ENCODE measurements at places on chromosomes 2 and 18.
A peak's percentile ranks its signal among the peaks of the same experiment; 100 is the strongest.

DNA sequence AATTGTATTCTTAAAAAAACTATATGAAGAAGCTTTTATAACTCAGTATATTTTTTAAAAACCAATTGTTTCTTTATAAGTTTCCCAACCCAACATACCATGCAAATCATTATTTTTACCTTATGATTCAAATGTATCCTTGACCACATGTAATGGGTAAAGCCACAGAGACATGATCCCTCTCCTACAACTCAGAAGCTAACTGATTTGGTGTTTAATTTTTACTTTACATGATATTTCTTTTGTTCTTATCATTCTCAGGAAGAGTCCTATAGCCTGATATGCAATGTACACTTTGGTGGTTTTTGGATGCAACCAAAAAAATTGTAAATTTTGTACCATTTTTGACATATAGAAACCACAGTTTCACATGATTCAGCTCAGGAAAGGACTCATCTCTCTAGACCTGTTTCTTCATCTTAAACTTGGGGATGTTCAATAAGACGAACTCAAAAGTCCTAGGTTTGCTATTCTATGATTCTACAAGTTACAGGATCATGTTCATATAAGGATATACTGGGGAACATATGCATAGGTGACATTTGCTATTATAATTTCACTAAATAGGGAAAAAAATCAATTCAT, 85.2 kb upstream of the RBBP8 start:
- no peak for DNase-seq

DNA sequence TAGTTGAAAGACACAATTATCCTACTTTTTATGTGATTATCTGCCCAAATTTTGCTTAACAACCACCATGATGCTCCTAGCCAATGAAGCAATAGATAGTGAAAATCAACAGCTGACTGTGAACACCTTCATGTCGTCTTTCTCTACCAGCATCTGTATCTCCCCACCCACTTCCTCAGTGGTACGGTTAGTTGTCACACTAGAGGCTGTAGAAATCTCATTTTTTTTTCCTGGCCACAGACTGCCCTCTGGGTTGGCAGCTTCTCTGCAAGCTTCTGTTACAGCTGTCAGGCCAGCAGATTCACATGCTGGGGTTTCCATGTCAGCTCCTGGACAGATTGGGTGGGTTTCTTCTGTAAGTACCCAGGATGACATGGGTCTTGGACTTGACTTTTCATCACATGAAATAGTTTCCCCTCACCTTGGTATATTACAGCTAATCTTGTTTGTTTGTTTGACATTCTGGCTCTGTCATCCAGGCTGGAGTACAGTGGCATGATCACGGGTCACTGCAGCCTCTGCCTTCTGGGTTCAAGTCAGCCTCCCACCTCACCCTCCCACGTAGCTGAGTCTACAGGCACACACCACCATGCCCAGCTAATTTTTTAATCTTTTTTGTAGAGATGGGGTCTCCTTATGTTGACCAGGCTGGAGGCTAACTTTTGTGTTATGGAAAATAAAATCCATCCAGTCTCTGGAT, 24.3 kb downstream of the STAT4 start:
- DNase-seq, result peak; percentile 30

- DNase-seq, result no peak
Measured at GRCh38 chr2:197497326-197497725, 2.3 kb downstream of the HSPD1 start.

DNA sequence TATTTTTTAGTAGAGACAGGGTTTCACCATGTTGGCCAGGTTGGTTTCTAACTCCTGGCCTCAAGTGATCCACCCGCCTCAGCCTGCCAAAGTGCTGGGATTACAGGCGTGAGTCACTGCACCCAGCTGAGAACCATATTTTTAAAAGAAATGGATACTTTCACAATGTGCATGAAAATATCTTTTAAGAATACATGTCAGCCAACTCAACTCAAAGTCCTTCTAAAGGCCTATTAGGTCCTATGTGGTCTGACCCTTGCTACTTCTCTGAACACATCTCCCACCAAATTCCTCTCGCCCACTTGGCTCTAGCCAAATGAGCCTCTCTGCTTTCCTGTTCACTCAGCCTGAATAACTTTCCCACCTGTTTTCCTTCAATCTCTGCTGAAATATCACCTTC, 119.6 kb downstream of the MTX2 start:
- no peak for DNase-seq

DNA sequence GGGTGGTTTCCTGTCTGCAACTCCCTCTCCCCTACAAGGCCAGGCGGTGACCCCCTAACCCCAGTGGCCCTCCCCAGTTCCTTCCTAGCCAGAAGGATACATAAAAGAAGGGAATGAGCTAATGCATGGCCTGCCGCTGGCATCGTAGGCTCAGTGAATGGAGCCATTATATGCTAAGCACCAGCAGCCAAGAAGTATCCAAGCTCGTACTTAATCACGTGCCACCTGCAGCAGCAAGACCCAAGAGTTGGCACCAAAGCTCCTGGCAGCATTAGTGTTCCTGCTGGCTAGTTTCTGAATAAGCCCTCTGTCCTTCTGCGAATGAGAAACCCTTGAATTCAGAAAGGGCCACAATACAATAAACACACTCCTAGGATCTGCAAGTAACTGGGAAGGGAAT, 4.3 kb downstream of the DBI start:
- no peak for DNase-seq

DNA sequence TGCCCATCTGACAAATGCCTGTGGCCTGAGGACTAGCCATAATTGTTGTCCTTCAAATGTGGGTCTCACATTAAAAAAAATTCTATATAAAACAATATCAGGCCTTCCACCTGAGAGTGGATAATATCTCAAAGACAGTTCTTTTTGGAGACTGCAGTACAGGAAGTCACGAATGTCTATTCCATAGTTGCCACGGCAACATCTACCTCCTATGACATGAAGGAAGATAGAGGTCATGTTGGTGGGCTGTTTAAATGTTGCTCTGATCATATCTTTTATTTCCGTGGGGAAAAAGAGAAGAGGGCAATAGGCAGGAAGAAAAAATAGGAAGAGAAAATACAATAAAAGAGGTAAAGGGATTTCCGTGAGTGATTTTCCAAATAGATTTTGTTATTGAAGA, 151.8 kb downstream of the ARL6IP6 start:
- DNase-seq, result no peak

DNA sequence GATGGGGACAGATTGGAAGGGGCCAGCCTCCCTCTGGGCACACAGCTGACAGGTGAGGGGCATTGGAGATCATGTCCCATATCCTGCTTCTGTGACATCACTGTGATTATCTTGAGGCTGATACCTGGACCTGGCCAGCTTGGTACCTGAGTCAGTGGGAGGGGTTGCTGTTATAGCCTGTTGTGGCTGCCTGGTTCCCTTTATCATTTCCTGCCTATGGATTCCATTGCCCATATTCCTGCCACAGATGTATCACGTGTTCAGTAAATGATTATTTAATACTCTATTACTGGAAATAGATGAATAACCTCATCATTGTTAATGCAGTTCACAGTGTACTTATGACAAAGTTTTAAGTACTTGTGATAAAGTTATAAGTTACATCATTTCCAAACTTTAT, 7.8 kb upstream of the SCYGR1 start:
- DNase-seq, result no peak

- DNase-seq, result peak; percentile 56
Measured at GRCh38 chr2:135657806-135658582, 83.7 kb upstream of the UBXN4 start.

GRCh38 chr2:23475036-23475435, 90.1 kb downstream of the KLHL29 start:
- DNase-seq, result no peak

DNA sequence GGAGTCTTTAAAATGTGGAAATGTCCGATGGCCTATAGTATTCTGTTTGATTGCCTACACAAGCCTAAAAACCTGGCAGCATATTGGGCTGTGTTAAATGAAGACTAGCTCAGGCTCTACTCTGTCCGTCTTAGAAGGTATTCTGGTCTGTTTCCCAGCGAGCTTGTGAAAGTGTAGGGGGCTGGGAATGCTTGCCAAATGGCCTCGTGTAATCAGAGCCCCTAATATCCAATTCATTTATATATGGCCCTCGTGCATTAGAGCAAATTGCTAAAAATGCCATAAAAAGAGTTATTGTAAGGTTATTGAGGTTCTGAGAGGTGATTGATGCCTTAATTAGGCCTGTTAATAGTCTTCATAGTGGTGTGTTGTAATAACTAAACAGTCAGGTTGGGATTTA, 1500.4 kb downstream of the DPP10 start:
- DNase-seq, result no peak

DNA sequence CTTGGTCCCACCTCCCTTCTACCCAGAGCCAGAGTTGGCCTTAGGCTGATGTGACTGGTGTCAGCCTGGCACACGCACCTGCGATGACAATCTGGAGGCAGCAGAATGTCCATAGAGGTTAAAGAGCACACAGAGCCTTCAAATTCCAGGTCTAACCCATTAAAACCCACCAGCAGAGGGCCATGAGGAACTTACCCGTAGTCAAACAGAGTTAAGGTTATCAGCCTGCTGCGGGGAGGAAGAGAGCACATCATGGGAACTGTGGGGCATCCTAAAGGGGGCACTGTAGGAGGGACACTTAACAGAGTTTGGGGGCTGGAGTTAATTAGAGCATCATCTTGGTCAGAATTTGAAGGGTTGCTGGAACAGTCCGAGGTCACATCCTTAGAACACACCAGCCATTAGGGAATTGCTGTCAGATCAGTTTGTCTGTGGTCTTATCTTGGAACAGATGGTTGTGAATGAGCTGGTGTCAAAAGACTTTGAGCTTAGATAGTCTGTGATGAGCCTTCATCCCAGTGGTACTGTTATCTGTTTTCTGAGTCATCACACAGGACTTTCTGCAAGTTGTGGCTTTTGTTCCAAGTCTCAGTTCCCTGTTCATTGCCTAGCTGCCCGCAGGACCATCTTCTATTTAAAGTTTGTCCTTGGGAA, 248.6 kb downstream of the LOXHD1 start:
- DNase-seq, result no peak

DNA sequence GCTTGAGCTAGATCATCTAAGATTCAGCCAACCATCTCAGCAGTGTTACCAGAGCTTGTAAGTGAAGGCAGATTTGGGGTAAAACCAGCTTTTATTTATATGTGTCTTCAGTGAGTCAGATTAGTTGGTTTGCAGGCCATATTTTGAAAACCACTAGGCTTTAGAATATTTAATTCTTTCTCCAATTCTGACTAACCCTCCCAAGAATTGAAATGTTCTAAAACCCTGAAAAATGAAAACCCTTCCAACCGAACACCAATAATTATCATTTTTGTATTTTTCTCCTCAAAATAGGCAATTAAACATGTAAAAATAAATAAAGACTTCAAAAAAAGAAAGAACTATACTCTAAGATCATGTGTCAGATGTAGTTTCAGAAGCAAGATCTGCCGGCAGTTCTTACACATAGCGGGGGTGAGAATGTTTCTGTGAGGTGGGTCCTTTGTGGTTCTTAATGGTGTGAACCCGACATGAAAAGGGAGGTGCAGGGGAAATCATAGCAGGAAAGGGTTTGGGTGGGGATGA, 14.2 kb downstream of the PLEK start:
- peak; percentile 5 for DNase-seq

GRCh38 chr2:111624411-111625156, 259.4 kb downstream of the ANAPC1 start:
- DNase-seq, result no peak

DNA sequence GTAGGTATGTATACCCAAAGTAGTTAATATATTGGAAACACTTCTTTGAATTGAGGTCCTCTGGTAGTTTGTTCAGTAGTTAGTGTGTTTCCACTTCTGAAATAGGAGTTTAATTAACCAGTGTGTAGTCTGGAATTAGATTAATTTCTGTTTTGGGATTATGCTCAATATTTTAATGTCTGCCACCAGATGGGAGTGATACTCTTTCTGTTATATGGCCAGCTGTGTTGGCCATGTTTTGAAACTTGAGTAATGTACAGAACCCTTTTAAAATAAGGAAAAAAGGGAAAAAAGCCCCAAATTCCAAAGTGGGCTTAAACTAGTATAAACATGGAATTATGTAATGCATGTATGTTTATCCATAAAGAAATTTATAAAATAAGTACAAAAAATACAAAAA, 147.7 kb downstream of the CTNNA2 start:
- DNase-seq, result no peak

GRCh38 chr2:111668274-111668616, 215.7 kb downstream of the ANAPC1 start:
- DNase-seq, result no peak

- DNase-seq, result no peak
Measured at GRCh38 chr2:235195921-235196320, 244.1 kb downstream of the SH3BP4 start.

GRCh38 chr2:224155371-224155770, 116.3 kb upstream of the SERPINE2 start:
- DNase-seq, result no peak

DNA sequence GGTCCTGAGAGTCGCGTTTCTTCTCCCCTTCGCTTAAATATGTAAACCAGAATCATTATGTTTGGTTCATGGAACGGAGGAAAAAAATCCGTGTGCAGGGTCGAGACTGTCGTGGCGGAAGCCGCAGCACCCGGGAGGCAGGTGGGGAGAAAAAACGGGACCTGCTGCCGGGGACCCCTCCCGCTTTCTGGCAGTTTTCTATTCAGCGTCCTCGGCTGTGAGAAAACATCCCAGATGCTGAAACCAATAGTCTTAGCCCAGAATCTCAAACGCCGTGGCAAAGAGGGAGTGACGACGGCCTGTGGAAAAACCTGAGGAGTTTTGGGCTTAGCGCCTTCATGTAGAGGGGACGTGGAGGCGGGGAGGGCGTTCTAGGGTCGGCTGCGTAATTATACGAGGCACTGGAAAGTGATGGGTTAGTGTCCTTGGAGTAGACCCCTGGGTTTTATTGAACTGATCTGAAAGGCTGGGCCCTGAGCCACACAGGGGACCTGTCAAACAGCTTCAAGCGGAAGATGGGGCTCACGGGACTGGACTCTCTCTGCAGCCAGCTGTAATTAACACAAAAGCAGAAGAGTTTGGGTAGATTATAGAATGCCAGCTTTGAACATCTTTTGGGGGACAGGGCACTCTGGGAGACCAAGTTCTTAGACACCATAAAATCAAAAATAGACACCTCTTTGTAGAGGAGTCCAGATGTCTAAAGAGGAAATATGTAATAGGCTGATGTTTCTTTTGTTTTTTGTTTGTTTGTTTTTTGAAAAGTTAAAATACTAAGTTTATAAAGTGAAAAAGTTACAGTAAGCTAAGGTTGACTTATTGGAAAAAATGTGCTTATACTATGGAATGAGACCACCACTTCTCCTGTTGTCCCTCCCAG, 834 bp upstream of the BUB1 start:
- DNase-seq, result no peak

GRCh38 chr2:209340522-209340921, 83.3 kb upstream of the MAP2 start:
- DNase-seq, result no peak

- DNase-seq, result no peak
Measured at GRCh38 chr2:238254095-238254723, 14.4 kb upstream of the HES6 start.

Data from central memory CD4-positive, alpha-beta T cell (primary cell).